ENCODE measurements at places on chromosomes 6 and 20.

DNA sequence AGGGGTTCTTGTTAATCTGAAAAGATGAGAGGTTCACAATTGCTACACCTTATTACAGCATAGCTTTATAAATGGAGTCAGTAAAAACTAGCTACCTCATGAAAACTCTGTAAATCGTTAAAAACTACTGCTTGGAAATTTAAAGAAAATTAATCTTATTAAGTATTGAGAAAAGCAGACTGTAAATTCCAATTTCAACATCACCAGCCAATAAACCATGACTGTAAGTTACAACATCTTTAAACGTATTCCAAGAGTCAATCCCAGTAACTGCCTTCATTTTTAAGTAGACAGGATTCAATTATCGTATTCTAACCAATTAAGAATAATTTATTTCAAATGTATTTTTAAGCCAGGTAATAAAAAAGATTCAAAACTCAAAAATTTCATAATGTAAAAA, 70.3 kb downstream of the ATG5 start:
- DNase-seq, result no peak

- DNase-seq, result no peak
These were observed 10.8 kb upstream of the BFSP1 start for GRCh38 chr20:17541996-17542395.

- no peak for DNase-seq
These were observed 42.3 kb upstream of the LAMA4 start for GRCh38 chr6:112296694-112297093.

DNA sequence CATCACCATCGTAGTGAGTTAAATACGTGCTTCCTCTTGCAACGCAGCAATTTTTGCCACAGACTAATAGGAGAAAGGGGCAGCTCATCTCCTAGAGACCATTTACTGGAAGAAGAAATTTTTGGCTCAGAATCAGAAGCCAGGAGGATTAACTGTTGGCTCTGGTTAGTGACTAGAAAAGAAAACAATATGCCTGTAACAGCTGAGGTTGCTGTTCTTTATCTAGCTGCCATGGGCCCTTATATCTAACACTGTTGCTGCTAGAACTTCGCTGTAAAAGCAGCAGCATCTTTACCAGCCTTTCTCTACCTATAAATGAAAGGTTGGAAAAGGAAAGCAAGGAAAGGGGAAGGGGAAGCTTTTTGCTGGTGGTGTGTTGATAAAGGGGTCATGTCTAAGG, 65.9 kb downstream of the FAM135A start:
- DNase-seq, result no peak

- DNase-seq, result no peak
These were observed 36.1 kb upstream of the INSM1 start for GRCh38 chr20:20331817-20332216.

Measured in esophagus squamous epithelium (tissue), 5 donors.